ENCODE measurements at places on chromosomes 4 and X. TPM values are rescaled to one million over a fixed set of nuclear protein-coding genes. Genes with fewer than 3 reads are reported as not detected.
A peak's percentile ranks its signal among the peaks of the same experiment; 100 is the strongest.

- H3K27ac ChIP-seq: no peak overlapping the region
- no peak overlapping the region for H3K4me3 ChIP-seq
- no peaks in the 10 kb centered on the region for H3K36me3 ChIP-seq
- no peak for DNase-seq
- peaks cover 25% of the 10 kb centered on the region for H3K4me1 ChIP-seq
Measured at GRCh38 chrX:16516232-16516876, 133.6 kb upstream of the S100G start.

DNA sequence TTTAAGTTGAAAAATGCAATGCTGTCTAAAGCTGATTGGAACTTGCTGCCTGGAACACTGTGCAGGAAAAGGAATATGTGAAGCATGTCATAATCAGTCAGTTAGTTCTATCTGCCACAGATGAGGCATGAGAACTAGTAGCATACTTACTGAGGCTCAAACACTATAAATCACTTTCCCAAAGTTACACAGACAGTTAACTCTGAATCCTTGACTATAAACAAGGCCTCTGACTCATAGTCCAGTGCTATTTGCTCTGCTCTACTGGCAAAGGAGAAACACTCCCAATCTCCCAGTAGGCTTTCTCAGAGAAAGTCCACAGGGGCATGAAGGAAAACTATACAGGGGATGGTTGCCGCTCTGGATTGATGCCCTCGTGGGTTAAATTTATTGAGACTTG lies 2078.4 kb upstream of the TENM3 start:
- DNase-seq: peak; percentile 1
- 0 out of 2 replicates have a peak, but pooled peaks cover 6% of the 10 kb centered on the region for H3K4me1 ChIP-seq
- H3K27ac ChIP-seq: no peak overlapping the region
- H3K36me3 ChIP-seq: no peaks in the 10 kb centered on the region

DNA sequence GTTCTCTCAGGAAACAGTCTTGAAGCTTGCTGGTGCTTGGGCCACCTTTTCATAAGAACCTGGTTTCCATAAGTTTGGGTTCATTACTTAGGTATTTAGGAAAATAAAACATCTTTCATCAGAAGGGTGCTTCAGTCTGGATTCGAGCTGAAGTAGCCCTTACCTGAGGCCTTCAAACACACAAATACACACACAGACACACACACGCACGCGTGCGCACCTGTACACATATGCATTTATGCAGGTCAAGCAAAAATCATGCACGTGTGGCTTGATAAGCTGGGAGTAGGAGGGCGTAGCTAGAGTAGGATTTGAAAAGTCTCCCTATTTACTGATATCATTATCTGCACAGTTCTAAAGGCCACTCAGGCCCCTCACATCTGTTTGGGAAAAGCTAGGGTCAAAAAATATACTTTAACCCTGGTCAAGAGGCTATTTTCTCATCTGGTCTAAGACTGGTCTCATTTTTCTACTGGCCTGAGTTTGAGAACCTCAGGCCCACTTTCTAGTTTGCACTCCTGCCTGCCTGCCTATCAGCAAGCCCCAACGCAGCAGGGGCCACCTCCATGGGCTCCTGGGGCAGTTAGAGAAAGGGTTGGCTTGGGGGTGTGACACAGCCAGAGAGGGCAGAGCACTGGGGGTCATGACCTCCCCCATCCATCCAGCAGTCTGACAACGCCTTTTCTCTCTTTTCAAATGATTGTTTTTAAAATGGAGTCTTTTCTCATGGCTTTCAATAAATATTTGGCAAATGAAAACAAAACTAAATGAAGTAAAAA lies 64.3 kb downstream of the RASL11B start:
- no peaks in the 10 kb centered on the region for H3K27me3 ChIP-seq
- H3K4me1 ChIP-seq: 0 out of 2 replicates have a peak, but pooled peaks cover 4% of the 10 kb centered on the region
- H3K4me3 ChIP-seq: no peak overlapping the region
- H3K36me3 ChIP-seq: no peaks in the 10 kb centered on the region
- H3K27ac ChIP-seq: no peak overlapping the region

DNA sequence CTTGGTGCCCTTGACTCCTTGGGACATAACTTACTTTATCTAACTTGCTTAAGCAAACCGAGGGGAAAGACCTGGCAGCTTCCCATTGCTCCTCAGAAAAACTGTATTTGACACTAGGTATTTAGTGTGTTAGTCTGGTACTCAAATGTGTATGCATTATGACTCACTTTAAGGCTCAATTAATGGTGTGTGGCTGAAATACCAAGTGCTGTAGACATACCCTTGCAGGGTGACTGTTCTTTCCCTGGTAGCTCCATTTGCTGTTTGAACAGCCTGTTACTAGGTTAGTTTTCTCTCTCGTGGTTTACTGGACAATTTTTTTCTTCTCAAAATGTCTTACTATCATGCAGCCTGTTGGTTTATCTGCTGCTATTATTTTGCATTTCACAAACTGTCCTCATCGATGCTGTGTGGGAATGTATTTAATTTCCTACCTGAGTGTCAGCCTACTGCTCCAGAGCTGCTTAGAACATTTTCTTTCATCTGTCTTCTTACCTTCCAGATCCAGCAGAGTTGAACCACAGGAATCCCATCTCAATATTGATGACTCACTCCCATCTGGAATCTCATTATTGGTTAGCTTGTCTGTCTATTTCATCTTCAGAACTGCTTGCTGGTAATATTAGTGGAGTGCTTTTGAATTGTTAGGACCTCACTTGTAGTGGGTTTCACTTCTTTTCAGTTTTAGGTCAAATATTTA lies 158.0 kb upstream of the FAT1 start:
- H3K36me3 ChIP-seq: no peaks in the 10 kb centered on the region
- peaks cover 2% of the 10 kb centered on the region for H3K27me3 ChIP-seq
- H3K4me3 ChIP-seq: no peak overlapping the region
- DNase-seq: no peak

DNA sequence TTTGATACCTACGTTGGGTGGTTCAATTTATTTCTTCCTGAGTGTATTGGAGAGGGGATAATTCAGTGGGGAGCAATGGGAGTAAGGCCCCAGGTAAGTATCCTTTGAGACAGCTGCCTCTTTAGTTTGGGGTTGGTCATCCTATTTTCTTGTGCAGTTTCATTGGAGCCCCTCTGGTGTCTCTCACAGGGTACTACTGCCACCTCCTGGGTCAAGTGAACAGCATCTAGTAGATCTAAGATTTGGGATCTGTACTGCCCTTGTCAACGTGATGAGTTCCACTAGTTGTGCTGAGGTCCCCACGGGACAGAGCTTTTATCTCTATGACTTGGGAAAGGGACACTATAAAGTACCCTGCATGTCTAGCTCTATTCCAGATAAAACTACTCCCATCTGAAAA lies 80.6 kb downstream of the PBDC1 start:
- H3K4me3 ChIP-seq: no peak overlapping the region
- H3K4me1 ChIP-seq: no peaks in the 10 kb centered on the region
- H3K27ac ChIP-seq: no peak overlapping the region
- peak; percentile 45 for DNase-seq

XKRX gene
- not detected for total RNA-seq

GRCh38 chr4:156496797-156497196 lies 474.8 kb downstream of the PDGFC start:
- H3K36me3 ChIP-seq: no peaks in the 10 kb centered on the region
- H3K4me1 ChIP-seq: no peaks in the 10 kb centered on the region

- H3K36me3 ChIP-seq: no peaks in the 10 kb centered on the region
- H3K27me3 ChIP-seq: no peaks in the 10 kb centered on the region
- DNase-seq: no peak
- no peak overlapping the region for H3K4me3 ChIP-seq
- H3K27ac ChIP-seq: no peak overlapping the region
Measured at GRCh38 chrX:141214196-141214595, 28.1 kb downstream of the SPANXC start.

DNA sequence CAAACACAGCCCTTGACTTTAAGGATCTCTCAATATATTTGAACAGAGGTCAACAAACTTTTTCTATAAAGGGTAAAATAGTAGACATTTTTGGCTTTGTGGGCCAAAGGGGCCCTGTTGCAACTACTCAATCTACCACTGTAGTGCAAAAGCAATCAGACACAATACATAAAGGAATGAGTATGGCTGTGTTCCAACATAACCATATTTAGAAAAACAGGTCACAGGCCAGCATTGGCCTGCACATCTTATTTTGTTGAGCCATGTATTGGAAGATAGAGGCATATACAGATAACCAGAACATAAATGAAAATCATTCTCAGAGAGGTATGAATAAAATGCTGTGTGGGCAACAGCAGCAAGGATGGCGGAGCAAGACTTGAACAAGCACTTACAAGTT lies 49.8 kb downstream of the MID1 start:
- no peaks in the 10 kb centered on the region for H3K4me1 ChIP-seq
- no peaks in the 10 kb centered on the region for H3K27me3 ChIP-seq
- no peak overlapping the region for H3K27ac ChIP-seq
- H3K4me3 ChIP-seq: no peak overlapping the region
- H3K36me3 ChIP-seq: no peaks in the 10 kb centered on the region
- DNase-seq: no peak

GRCh38 chr4:140427106-140427918 lies at the start of gene CLGN:
Gene CLGN, minus strand, starts transcription at chr4:140427648. Its CDS starts 14,570 bp downstream, at chr4:140413078.
- no peaks in the 10 kb centered on the region for H3K36me3 ChIP-seq
- DNase-seq: peak; percentile 77
- peaks cover 24% of the 10 kb centered on the region for H3K4me1 ChIP-seq
- peak within 1 kb of the TSS; percentile 75 for H3K27ac ChIP-seq
- no peaks in the 10 kb centered on the region for H3K27me3 ChIP-seq

- no peaks in the 10 kb centered on the region for H3K4me1 ChIP-seq
- H3K4me3 ChIP-seq: no peak overlapping the region
- no peak for DNase-seq
- H3K36me3 ChIP-seq: no peaks in the 10 kb centered on the region
Measured at GRCh38 chr4:153333874-153334273, 10.6 kb upstream of the MND1 start.

GLRA2 gene
- not detected for total RNA-seq

ERAS gene
- 0.22 TPM for total RNA-seq

GRCh38 chr4:100649417-100649816 lies 131.6 kb upstream of the EMCN start:
- H3K4me3 ChIP-seq: no peak overlapping the region
- H3K4me1 ChIP-seq: no peaks in the 10 kb centered on the region
- no peak for DNase-seq
- no peaks in the 10 kb centered on the region for H3K36me3 ChIP-seq
- H3K27me3 ChIP-seq: no peaks in the 10 kb centered on the region
- H3K27ac ChIP-seq: no peak overlapping the region

DGAT2L6 gene
- total RNA-seq: not detected

SYTL5 gene
- total RNA-seq: not detected

DNA sequence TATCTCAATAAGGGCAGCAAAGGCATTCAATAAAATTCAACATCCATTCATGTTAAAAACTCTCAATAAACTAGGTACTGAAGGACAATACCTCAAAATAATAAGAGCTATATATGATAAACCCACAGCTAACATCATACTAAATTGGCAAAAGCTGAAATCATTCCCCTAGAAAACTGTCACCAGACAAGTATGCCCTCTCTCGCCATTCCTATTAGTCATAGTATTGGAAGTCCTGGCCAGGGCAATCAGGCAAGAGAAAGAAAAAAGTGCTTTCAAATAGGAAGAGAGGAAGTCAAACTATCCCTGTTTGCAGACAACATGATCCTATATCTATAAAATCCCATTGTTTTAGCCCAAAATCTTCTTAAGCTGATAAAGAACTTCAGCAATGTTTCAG lies 116.8 kb downstream of the TENT5D start:
- H3K27ac ChIP-seq: no peak overlapping the region
- H3K4me3 ChIP-seq: no peak overlapping the region
- H3K4me1 ChIP-seq: no peaks in the 10 kb centered on the region
- DNase-seq: no peak
- H3K36me3 ChIP-seq: no peaks in the 10 kb centered on the region

DNA sequence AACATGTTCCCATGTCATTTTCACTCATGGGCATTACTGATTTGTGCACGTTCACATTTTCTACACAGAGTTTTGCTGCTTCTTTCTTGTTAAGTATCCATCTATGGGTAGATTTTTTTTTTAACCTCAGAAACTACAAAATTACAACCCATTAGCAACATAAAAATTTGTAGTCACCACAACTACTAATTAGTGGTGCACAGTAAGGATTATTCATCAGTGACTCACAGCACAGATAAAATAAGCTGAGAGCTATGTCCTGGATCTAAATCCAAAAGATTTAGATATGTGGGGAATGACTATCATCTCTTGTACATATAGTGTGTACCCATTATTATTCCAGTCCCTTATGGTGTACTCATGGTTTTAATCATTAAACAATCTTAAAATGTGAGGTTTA lies 19.7 kb upstream of the AMELX start:
- no peak overlapping the region for H3K27ac ChIP-seq
- no peak for DNase-seq
- no peak overlapping the region for H3K4me3 ChIP-seq
- H3K4me1 ChIP-seq: no peaks in the 10 kb centered on the region
- no peaks in the 10 kb centered on the region for H3K36me3 ChIP-seq
- no peaks in the 10 kb centered on the region for H3K27me3 ChIP-seq
